ENCODE measurements at places on chromosomes 12 and 14.

GRCh38 chr14:52015411-52016030, 26.2 kb downstream of the RTRAF start:
- no peak for DNase-seq

DNA sequence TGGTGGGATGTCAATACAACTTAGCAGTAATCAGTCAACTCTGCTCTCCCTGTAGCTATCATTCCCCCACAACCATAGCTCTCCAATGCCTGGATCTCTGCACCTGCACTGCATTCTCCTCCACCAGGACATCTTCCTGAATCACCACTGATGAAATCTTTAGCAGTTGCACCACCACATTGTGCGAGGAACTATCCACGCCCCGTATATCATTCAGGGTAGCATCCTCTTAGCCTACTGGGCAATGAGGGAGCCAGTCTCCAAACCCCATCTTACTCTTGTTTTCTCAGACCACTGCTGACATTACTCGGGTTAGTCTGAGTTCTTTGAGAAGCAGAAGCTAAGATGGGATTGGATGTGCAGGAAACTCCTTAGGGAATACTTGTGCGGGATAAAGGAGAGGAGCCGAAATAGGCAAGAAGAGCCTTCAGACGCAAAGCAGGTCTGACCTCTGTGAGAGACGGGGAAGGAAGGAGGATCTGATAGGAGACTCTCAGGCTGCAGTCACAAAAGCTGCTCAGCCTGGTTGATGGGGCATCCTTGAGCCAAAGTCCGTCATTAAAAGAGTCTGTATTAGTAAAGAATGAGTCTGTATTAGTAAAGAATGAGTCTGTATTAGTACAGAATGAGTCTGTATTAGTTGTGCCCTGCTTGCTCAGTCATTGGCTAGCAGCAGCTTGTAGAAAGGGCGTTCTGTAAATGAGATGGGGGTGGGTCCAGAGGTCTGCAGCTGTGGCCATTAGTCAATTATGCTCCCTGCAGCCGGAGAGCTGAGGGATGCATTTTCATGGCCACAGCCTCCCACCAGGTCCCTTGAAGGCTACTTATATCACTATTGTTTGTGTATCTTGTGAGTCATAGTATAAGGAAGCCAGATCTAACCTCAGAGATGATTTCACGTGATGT, 49.6 kb upstream of the RASSF3 start:
- DNase-seq, result no peak

DNA sequence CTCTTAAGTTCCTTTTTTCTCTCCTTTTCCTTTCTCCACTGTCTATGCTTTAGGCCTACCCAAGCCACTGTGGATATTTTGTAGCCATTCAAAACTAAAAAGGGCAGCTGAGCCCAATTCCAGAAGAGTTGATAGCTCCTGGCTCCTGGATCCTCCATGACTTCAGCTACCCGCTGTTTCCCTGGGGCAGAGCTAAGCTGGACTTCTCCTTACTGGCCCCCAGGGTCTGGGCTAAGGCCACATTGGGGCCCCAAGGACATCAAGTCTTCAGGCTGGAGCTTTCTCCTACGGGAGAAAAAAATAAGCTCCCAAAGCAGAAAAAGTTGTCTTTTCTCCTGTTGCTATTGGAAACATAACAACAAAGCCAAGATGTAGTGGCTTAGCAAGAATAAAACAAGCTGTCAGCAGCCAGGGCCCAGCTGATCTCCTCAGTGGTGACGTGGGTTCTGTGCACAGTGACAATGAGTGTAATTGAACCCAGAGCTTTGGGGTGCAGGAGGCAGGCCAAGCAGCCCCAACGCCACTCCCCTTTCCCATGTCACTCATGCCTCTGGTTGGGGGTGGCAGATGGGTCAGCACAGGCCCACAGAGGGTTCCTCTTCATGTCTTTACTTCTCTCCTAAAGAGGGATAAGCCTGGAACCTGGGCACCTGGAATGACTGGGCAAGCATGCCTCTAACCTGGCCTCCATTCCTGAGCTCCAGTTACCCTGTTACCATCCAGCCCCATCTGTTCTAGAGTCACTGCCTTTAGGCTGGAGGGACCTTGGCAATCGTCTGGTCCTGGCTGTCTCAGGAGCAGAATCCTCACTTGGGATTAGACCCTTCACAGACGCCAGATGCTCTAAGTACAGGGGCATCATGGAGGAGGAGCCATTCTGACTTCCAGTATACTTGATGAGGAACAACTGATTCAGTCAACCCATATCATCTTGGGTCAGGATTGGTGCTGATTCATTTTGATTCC, 171.2 kb downstream of the ZFP36L1 start:
- no peak for DNase-seq

DNA sequence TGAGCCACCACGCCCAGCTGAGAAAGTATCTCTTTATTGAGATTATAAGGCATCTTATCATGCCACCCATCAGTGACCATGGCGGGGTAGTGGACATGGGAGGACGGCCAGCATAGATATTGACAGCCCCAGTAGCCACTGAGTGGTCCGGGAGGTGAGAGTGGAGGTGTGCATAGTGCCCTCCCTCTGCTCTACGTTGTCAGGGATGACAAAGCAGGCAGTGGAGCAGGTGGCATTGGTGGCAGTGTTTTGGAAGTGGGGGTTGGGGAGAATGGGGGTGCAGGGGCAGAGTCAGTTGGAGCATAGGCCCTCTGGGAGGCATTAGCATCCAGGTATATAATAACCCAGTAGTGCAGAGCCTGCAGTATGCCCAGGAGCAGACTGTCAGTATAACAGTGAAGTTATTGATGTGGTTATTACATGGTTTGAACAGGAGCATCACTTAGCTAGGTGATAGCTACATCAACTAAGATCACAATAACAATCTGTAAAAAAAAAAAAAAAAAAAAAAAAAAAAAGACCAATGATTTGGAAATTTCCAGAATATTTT, 41.1 kb downstream of the GNG2 start:
- no peak for DNase-seq

- no peak for DNase-seq
These were observed 21.1 kb downstream of the RASSF8 start for GRCh38 chr12:25979563-25979962.

Measured in NCI-H446 (cell line).